ENCODE measurements at places on chromosomes 4 and X.

- no peak for DNase-seq
These were observed 77.8 kb downstream of the GRID2 start for GRCh38 chr4:92381616-92382015.

DNA sequence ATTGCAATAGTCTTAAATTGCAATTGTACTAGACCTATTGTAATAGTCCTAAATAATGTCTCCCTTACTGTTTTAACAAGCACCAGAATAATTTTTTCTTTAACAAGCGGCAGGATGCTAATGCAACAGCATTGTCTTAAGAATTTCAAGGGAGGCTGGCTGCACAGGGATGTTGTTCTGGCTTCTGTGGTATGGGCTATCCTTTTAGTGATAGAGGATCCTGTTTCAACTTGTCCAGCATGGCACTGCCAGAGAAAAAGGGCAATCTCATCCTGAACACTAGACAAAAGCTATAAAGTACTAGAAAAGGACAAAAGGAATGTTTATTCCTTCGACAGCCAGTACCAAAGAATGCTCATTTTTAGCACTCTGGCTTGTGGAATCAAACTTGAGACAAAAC is 405.5 kb upstream of the ACTRT1 start:
- DNase-seq = no peak

- no peak for DNase-seq
These were observed 31.5 kb downstream of the SHOX start for GRCh38 chrX:662126-662525.

DNA sequence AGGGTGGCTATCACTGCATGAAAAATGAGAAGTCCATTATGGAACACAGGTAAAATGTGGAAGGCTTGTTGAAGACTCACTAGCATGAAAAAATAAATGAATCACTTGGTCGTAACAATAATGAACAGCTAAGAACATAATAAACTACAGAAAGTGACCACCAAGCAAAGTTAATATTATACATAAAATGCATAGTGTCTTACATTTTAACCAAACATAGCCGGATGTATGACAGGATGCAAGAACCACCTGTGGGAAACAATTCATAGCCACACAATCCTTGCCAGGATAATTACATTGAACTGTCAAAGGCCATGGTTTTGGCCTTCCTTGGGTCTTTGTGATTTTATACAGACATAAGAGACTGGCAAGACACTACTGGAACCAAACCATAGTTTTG is 81.9 kb upstream of the ATXN3L start:
- no peak for DNase-seq

GRCh38 chr4:174503079-174503715 is 19.1 kb downstream of the HPGD start:
- no peak for DNase-seq

DNA sequence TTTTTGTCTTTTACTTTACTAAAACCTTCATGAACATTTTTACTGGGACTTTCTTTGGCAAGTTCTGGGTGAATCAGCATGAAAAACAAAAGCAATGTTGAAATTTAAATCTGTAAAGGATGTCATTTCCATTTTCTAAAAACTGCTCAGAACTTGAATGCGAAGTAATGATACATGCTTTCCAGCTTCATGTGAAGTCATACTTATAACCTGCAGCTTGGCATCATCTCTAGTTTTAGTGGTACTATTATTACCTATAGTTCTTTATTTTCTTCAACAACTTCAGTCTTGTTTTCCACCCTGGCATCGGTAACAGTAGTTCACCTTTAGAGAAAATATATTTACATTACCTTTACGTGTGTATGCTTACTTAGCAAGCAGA is 421.4 kb upstream of the DIPK2B start:
- no peak for DNase-seq

- no peak for DNase-seq
These were observed 22.0 kb downstream of the MND1 start for GRCh38 chr4:153366486-153366885.

DNA sequence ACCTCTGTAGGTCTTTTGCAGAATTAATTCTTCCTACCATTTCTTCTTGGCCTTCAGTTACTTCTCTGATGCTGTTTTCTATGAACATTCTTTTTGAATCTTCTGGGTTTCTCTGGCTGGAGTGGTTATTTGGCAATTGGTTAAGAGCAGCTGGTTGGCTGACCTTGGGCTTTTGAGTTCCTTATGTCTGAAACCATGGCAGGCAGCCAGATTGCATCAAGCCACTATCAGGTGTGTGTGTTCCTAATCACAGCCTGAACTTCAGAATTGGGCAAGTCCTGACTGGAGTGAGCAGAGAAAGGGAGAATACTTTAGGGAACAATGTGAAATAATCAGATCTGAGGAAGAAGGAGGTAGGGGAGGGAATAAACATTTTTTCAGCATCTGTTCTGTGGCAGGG is 90.2 kb downstream of the ARHGAP10 start:
- no peak for DNase-seq

DNA sequence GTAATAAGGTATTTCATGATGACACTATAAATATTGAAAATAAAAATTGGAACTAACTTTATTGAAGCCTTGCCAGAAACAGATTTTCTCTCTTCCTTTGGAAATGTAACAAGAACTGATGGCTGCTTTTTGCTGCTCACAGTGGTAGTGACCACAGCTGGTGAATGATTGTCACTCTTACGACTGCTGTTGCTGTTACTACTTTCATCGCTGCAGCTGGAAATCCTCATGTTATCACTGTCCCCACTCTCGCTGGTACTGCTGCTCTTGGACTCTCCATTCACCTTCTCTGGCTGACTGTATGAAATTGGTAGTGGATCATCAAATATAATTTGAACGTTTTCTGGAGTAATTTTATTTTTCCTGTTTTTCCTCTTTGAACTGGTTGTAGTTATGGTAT is 28.5 kb upstream of the COX18 start:
- no peak for DNase-seq

- peak; percentile 33 for DNase-seq
These were observed 3.1 kb upstream of the OCIAD2 start for GRCh38 chr4:48909697-48910096.

- no peak for DNase-seq
These were observed 15.2 kb upstream of the GPC3 start for GRCh38 chrX:134000260-134001245.

- DNase-seq = peak; percentile 62
These were observed at the start of gene STK32B for GRCh38 chr4:5051278-5052203. Gene STK32B, plus strand, starts transcription at chr4:5051480.

DNA sequence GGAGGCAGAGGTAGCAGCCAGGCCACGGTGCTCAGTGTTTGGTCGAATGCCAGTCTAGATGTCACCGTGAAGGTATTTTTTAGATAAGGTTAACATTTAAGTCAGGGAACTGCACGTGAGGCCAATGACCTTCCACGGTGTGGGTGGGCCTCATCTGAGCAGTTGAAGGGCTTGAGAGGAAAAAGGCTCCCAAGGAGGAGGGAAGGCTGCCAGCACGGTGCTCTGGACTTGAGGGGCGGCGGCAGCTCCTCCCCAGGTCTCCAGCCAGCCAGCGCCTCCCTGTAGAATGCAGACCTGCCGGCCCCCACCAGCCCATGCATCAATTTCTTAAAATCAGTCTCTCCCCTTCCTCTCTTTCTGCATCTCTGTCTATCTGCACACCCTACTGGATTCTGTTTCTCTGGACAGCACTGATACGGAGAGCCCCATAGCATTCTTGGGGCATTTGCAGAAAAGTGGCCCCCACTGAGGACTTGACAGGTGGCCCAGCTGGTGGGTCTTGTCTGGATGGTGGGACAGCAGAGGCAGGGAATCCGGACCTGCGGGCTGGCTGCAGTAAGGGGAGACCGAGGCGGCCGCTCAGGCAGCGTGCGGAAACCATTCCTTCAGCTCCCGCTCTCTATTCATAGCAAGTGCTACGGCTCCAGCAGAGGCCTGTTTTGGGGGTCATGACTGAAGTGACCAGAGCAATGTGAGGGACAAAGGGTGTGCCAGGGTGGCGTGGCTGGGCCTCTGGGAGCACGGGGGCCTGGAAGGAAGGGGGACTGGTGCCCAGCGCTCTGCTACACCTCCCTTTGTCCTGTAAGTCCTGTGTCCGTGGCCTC is 7.9 kb upstream of the RGS12 start:
- DNase-seq = no peak

DNA sequence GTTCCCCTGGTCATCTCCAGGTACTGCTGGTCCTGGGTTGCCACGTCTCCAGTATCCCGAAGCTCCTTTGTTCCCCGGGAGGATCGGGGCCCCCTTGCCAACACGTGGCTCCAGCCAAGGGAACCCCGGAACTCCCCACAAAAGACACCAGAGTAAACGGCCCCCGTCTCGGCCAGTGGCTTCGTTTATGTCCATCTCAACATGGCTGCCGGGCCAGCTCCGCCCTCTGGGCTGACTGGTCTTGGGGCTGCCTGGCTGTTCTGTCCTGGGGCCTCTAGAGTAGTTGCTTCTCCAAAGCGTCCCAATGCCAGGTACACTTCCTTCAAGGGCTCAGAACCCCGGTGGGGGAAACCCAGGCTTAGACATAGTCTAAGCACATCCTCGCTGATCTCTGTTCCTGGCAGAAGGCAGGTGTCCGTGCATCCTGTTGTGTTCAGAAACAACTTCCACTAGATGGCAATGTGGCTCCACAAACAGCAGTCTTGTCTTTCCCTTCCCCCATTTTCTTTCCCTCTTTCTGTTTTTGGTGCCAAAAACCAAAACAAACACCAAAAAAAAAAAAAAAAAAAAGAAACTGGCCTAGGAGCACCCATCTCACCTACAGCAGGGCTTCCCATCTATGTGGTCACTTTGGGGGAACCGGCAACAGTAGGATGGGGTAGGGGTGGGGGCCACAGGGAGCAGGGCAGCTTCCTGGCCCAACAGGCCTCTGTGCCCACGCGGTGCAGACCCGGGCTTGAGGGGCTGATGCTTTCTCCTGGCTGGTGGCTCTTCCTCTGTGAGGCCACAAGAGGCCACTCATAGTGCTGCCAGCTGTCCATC is 35.3 kb downstream of the NBDY start:
- peak; percentile 44 for DNase-seq

- DNase-seq = no peak
These were observed 27.5 kb upstream of the TBC1D8B start for GRCh38 chrX:106774981-106775380.

GRCh38 chr4:41406113-41406516 is 131.8 kb upstream of the LIMCH1 start:
- DNase-seq = no peak

DNA sequence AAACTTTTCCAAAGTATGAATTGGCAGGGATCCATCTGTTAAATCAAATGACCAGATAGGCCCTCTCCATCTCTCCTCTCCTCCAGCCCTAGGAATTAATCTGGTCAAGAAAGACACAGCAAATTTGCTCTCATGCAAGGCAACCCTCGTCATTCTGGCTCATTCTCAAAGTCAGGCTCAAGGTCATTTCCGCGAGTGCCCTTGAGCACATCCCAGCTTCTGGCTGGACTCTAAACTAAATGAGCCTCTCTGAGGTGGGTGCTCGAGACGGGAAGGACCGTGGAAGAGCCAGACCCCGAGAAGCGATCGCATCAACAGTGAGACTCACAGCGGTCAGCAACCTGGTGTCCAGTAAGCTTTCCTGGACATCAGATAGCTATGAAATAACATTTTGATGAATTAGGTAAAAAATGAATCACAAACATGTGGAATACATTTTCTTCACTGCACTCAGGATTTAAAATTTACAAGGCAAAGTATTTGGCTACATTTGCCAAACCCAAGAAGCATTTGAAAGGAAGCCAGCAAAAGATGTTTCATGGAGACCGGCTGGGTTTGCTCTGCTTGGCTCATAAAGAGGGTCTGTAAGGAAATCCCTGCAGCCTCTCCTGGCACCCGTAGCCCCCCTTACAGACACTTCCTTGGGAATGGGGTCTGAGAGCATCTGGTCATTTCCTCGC is 121.0 kb downstream of the ENPP6 start:
- DNase-seq = no peak

DNA sequence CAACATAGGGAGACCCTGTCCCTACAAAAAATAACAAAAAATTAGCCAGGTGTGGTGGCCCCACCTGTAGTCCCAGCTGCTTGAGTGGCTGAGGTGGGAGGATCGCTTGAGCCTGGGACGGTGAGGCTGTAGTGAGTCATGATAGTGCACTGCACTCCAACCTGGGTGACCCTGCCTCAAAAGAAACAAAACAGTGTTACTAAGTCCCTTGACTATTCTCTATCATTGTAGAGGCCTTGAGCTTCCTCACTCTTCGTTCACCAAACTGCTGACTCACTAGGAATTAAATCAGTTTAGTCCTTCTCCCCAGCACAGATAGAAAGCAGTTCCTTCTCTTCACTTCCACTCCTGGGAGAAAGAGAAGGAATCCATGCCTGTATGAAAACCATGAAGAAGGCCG is 14.5 kb downstream of the CDS1 start:
- no peak for DNase-seq

DNA sequence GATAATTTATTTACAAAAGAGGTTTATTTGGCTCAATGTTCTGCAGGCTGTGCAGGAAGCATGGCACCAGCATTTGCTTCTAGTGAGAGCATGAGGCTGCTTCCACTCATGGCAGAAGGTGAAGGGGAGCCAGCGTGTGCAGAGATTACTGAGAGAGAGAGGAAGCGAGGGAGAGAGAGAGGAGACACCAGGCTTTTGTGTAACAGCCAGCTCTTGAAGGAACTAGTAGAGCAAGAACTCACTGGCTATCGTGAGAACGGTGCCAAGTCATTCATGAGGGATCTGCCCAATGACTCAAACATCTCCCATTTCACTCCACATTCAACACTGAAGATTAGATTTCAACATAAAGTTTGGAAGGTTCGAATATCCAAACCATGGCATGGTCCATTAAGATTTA is 12.7 kb downstream of the GUCY1A1 start:
- no peak for DNase-seq

- DNase-seq = no peak
These were observed 1.0 kb downstream of the ZDHHC9 start for GRCh38 chrX:129842510-129843208.

GRCh38 chr4:183171484-183172267 is 72.6 kb downstream of the WWC2 start:
- DNase-seq = no peak

GRCh38 chr4:76779740-76780459 is 118.0 kb downstream of the SOWAHB start:
- no peak for DNase-seq

GRCh38 chr4:188117631-188118324 is 8.4 kb upstream of the TRIML2 start:
- DNase-seq = no peak

- no peak for DNase-seq
These were observed 110.6 kb upstream of the ITM2A start for GRCh38 chrX:79477691-79478090.

Measured in NT2/D1 (cell line).